ENCODE measurements at places on chromosomes 1 and 21. TPM values are rescaled to one million over a fixed set of nuclear protein-coding genes. Genes with fewer than 3 reads are reported as not detected.

KCNE1 gene
- 10.8 TPM for total RNA-seq

DNA sequence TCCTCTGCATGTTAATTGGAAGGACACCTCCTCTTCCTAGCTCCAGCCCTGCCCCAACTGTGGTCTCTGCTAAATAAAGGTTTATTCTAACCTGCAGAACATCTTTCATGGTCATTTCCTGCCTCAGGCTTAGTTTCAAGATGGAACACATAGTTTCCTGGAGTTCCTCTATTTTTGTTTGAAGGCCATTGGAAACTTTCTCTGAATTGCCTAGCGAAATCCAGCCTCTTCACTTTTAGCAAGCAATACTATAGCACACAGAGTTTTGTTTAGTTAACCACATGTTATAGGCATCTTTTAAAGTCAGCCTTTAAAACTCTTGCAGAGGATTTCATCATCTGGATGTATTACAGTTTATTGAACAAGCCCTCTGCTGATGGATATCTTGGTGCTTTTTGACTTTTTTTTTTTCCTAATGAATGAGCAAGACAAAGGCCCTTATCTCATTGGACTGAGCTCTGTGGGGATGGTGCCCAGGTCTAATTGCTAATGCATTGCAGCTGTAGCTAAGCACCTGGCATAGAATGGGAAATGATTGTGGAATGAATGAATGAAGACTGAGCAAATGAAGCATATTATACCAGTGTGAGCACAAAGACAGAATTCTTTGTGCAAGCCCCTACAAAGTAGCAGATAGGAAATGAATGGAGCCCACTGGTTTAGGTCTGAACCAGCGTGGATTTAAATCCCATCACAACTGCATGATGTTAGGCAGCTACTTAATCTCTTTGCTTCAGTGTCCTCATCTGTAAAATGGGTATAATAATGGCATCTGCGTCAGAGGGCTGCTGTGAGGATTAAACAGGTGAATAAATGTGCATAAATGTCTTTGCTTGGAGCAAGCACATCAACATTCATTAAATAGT, 641 bp upstream of the CFAP107 start:
- DNase-seq: no peak

- DNase-seq: no peak
These were observed 33.6 kb upstream of the PDE9A start for GRCh38 chr21:42619841-42620240.

DNA sequence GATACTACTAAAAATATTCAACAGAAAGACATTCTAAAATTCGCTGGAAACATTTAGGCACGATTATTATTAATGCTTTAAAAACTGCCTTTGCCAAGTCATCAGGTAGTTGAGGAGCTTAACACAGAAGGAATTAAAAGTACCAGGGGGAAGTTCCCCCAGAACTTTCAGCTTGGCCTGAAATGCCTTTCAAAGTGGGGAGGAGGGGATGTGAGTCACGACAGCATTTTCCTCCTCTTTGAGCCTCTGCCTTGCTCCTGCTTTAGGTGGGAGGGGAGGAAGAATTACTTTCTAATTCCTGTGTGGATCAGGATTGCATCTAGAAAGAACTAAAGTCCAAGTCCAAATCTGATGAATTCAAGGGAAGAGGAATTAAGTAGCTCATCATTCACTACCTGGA, 183.7 kb downstream of the CLIC6 start:
- DNase-seq: no peak

DNA sequence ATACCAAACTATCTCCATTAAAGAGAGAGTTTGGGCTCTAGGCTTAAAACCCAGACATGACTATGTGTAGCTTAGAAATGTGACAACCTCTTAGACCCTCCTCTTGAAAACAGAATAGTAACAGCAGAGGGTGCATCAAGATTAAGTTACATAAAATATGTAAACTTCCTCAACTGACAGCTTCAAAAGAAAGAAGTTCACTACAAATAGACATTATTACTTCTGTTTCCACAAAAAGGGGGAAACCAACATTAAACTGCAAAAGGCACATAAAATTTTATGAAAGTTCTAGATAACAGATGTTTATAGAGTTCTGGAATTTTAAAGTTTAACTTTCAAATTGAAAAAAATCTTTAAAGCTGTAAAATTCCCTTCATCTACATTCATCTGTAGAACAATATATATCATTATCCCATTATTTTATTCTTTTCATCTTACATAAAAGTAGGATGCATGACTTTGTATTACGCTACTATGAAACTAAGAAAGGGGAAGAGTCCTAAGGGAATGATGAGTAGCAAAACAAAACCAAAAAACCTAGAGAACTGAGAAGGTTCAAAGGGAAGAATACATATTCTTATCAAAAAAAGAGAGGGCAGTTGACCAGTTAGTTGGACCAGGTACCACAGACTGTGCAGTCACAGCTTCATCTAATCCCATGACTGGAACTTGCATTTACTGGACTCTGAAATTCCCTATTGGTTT, 177.0 kb downstream of the SIPA1L2 start:
- DNase-seq: no peak

OR2T6 gene
- not detected for total RNA-seq

DNA sequence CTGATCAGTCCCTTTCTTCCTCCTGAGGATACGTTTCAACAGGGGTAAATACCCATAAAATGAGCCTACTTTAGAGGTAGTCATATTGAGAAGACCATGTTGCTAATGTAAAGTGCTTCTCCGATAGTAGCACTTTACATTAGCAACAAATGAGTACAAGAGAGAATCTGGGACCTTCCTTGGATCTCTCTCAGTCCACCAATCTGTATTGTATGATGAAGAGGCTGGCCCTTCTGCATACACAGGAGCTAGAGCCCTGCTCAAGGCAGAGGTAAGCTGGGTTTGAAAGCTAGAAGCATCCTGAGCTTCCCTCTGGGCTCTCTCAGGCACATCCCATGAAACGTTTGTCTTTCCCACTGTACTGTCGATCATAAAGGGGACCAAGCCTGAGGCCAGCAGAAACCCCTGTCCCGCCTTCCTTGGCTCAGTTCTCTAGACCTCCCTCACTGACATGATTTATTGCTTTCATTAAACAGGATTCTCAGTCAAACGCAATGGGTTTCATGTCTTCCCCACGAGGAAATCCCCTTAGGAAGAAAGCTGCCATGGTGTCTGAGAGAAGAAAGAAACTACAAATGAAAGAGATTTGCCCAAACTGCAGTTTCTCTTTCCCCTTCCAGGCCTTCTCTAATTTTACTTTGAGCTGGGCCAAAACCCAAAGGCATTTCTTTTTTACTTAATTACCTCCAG, 62.8 kb upstream of the BCAR3 start:
- no peak for DNase-seq

TESK2 gene
- 3.5 TPM for total RNA-seq

GRCh38 chr21:46160907-46161632, 5.7 kb upstream of the FTCD start:
- no peak for DNase-seq

GRCh38 chr1:220595179-220595578, 67.2 kb downstream of the MARK1 start:
- no peak for DNase-seq

TCHHL1 gene
- total RNA-seq: not detected

DNA sequence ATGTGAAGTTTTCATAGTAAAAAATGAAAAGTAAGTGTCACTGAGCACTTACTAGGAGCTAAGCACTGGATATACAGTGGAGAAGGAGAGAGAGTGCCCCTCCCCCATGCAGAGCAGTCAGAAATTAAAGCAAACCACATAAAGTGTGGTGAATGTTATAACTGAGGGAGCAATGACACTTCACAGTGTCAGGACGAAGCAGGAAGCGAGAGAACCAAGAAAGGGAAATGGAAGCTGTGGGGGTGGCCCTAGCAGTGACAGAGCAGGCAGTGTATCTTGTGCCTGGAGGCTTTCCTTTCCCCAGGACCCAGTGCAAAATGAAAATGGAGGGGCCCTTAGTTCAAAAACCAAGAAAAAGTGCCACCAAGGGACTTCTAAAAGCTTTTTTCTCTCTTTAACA, 21.5 kb upstream of the RCAN3 start:
- DNase-seq: no peak
